ENCODE measurements at places on chromosomes 3 and 15. TPM values are rescaled to one million over a fixed set of nuclear protein-coding genes. Genes with fewer than 3 reads are reported as not detected.

GATA2 gene
- 39.5 TPM for total RNA-seq

RGMA gene
- 25.3 TPM for total RNA-seq

SCN5A gene
- 0.45 TPM for total RNA-seq

SI gene
- not detected for total RNA-seq

CELSR3 gene
- 1.3 TPM for total RNA-seq

KLHL40 gene
- total RNA-seq: not detected

FOXL2NB gene
- total RNA-seq: not detected

RIOX2 gene
- total RNA-seq: 25.8 TPM

GPR62 gene
- total RNA-seq: not detected

SLC6A1 gene
- total RNA-seq: 2.3 TPM

PTPN23 gene
- 38.9 TPM for total RNA-seq

ARGFX gene
- not detected for total RNA-seq

ZKSCAN7 gene
- total RNA-seq: 3.5 TPM

GRCh38 chr3:24963762-24964625 is 464.1 kb upstream of the RARB start:
- no peak for DNase-seq

DNA sequence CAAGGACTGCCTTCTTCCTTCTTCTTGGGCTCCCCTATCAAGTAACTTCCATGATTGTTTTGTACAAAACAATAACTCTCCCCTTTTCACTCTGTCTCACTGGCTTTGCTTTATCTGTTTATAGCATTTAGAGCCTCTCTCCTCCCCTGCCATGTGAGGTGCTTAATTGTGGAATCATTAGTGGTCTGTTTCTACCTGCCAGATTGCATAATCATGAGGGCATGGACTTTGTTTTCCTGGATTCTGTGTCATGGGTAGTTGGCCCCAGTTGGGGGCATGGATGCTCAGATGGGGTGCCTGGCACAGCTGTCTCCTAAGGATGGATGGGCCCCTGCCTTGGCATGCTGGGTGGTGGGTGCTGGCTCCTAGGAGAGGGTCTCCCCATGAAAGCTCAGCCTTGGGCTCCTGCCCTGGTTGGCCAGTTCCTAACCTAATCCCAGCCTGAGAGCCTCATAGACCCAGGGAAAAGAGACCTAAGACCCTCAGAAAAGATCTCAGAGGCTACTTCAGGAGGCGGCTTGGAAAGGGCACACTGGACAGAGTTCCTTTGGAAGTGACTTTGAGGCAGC is 8.0 kb upstream of the CTXND1 start:
- no peak for DNase-seq

DNA sequence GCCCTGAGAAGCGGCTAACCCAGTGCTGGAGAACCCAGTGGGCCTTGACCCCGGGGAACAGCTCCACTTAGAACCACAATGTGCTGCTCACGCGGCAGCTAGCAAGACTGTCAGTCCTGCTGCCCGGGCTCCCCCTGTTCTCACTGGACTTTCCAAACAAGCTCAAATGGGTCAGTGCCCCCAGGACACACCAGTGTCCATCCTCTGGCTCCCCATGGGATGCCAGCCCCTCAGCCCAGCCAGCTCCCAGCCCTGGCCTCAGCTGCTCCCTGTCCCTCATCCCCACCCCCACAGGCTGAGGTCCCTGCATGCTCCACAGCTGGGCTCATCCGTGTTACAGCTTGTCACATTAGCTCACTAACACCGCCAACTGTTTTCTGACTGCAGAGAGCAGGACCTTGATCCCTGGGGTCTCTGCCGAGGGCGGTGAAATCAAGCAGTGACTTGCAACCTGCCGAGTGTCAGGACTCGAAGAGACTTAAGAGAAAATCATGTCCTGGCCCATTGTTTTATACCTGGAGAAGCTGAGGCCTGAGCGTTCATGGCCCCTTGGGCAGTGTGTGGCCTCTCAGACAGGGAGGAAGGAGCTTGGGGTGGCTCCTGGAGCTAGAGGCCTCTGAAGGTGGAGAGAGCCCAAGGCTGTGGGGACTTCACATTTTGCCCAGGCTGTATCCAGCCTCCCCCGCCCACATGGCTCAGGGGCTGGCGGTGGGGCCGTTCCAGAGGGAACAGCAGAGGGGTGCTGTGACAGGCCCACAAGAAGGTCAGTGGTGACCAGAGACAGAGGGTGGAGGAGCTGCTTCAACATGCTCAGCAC is 157.5 kb downstream of the MEGF11 start:
- DNase-seq: no peak

GRCh38 chr3:141178026-141178425 is 53.6 kb upstream of the PXYLP1 start:
- no peak for DNase-seq

DNA sequence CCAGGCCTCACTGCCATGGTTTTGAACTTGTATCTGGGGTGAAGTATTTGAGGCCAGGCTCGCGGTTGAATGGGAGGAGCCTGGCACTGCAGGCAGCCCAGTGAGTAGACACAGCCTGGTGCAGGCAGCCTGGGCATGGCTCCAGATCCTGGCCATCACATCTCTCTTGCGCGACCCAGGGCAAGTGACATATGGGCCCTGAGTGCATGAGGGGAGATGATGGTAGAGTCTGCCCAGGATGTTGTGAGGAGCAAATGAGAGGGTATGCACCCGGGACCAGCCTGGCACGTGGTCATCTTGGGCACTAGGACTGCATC is 103.5 kb downstream of the TBC1D2B start:
- DNase-seq: peak; percentile 78

- DNase-seq: no peak
Measured at GRCh38 chr15:25329696-25330095, 109.1 kb downstream of the UBE3A start.

DNA sequence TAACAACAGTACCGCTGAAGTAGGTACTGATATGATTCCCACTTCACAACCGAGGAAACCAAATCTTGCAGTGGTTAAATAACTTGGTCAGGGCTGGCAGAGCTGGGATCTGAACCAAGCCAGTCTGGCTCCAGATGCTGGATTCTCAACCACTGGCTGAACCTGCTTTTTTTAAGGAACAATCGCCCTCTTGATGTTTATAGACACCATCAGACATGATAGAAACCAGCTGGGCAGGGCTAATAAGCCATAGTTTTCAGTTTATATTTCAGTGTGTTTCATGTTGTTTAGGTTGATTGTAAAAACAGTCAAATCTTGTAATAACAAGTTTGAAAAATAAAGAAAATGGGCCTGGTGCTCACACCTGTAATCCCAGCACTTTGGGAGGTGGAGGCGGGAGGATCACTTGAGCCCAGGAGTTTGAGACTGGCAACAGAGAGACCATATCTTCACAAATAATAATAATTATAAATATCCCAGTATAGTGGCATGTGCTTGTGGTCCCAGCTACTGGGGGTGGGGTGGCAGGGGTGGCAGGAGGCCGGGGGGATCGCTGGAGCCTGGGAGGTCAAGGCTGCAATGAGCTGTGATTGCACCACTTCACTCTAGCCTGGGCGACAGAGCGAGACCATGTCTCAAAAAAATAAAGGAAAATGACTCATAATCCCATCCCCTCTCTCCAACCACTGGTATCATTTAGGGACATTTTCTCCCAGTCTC is 36.7 kb downstream of the XYLB start:
- DNase-seq: no peak

- no peak for DNase-seq
Measured at GRCh38 chr3:184236636-184237035, 7.3 kb downstream of the VWA5B2 start.

DNA sequence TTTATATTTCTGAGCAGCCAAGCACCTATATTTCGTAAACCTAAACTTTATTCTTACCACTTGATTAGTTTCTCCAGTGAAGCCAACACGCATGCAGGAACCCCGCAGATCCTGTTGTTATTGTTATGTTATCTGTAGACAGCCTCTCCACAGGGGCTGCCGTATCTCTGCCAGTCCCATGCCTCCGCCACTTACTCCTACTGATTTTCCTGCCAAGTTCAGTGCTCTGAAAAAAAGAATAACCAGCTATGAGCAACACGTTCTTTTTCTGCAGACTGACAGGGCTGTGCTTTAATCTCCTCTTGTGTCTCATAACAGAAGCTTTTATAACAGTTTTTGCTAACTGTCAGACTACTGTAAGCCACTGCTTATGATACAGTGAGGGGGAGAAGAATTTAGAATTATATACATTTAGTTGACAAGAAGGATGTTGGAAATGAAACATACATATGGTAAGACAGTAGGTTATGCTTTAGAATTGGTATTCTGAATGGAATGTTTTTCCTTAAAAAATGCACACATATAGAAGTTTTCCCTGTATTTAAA is 347.4 kb downstream of the SI start:
- no peak for DNase-seq

DNA sequence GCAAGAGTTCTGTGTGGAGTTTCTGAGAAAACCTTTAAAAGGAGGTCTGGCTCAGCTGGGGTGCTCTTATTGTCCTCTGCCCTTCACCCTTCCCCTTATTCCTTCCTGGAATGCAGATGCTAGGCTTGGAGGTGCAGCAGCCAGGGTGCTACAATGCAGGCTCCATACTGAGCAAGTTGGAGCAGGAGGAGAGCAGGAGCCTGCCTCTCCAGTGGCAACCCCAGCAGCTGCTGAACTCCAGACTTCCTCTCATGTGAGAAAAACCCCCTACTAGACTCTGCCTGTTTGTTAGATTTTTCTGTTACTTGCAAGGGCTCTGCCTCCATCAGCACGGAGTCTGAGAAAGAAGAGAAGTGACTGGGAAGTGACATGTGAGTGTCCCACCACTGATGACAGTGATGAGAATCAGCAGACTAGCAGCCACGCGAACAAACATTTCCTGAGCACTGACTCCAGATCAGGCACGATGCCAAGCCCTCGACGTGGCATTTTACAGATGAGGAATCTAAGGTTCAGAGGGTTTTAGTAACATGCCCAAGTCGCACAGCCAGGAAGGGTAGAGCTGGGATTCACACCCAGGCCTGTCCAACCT is 16.1 kb upstream of the RARRES1 start:
- DNase-seq: no peak

DNA sequence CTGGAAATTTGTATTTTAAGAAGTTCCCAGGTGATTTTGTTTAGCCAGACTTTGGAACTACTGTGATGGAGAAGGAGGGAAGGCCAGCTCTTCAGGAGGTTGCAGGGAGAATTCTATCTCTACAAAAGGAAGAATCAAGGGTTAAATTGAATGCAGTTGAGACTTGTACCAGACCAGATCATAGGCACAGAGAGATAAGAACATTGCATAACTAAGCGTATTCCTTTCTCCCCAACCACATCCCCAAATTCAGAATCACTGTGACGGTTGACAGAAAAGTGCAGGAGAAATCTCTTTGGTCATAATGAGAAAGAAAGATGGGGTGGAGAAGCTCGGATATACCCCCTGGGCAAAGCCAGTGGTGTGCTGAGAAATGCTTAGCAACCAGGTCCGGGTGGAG is 7.2 kb downstream of the PLD1 start:
- DNase-seq: no peak

DNA sequence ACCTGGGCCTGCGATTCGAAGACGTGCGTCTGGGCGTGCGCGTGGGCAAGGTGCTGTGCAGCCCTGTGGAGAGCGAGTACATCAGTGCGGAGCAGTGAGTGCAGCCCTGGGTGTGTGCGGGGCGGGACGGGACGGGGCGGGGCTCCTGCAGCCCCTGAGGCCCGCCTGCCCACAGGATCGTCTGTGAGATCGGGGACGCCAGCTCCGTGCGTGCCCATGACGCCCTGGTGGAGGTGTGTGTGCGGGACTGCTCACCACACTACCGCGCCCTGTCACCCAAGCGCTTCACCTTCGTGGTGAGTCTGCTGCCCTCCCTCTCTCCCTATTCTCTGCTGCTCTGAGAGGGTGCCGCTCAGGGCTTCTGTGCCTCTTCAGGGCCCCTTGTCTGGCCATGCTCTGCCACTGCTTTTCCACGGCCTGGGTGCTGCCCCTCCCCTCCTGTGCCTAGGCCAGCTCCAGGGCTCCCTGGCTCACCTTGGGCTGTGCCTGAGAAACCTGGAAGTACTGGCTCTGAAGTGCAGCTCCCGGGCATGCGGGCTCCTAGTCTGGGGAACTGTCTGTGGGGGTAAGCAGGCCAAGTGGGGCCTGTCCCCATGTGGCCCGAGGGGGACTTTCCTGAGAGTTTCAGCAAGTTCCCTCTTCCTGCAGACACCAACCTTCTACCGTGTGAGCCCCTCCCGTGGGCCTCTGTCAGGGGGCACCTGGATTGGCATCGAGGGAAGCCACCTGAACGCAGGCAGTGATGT is 31.8 kb downstream of the PLXNA1 start:
- no peak for DNase-seq

DNA sequence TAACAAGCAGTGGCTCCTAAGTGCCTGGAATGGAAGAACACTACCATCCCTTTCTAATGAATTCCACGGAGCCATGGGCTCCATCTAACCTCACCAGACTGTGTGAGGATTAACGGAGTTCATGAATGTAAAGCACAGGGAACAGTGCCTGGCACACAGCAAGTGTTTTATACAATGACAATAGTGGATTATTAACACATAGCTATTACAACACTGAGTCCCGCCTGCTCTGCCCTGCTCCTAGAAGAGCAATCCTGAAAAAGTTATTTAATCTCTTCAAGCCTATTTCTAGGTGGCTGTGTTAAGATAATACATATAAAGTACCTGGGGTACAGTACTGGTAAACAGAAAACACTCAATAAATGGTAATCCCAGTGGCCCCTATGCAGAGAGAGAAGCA is 51.4 kb downstream of the RYK start:
- no peak for DNase-seq

DNA sequence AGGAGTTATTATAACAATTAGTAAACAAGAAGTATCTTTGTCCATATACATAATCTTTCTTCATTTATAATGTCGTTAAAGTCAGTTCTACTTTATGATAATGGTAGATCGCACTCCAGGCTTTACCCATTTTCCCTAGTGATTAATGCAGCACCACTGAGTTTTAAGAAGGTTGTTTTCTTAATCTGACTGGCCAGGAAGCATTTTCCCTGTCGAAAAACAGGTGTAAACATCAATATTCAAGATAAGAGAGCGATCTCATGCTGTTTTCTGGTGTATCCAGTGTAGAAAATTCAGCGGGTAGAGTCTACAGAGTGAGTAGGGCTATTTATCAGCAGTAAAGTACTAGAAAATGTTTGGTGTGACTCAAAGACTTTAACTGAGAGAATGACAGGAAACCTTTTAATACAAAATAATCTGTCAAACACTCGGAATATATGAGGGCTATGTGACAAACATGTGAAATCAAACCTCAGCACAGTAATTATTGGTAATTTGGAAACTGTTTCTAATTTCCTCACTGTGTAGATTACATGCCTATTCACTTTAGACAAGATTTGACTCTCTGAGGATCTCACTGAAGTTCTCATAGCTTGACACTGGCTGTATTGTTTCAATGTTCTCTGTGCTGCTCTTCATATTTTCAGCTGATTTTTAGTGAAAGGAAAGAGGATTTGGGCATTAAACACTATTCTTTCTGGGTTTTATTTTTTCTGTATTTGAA is 1013.2 kb downstream of the VGLL3 start:
- DNase-seq: no peak

DNA sequence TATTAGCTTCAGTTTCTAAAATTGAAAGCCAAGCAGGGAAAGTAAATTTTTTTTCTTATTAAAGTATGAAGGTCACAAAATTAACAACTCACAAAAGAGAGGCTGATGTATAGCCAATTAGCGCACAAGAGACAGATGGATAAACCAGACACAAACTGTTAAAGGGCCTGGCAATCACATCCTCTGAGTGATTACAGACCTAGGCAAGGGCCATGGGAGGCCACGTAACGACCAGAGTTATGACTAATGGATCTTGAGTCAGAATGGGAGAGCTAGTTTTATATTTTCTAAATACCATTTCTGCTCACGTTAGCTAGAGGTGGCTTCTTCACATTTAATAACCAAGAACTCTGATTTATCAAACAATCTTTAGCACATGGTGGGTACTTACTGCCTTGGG is 17.8 kb upstream of the SCAMP5 start:
- DNase-seq: no peak

GRCh38 chr3:98796334-98796733 is 33.2 kb downstream of the ST3GAL6 start:
- no peak for DNase-seq
